Neural crest cell (in vitro differentiated cells): ENCODE measurements at places on chromosomes 1 and 21.

- DNase-seq = no peak
These were observed 4.3 kb downstream of the HSF2BP start for GRCh38 chr21:43654806-43655489.

DNA sequence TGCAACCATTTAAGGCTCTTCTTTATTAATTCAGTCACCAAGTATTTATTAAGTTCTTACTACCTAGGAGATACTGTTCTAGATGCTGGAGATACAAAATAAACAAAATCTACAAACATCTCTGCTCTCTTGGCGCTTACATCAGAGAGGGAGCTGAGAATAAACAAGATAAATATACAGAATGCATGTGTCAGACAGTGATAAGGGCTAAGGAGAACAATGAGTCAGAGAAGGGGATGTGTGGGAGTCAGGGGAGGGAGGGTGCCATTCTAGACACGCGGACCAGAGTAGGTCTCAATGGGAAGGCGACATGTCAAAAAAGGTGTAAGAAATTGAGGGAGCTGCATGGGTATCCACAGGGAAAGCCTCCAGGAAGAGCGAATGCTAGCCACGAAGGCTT, 393.2 kb downstream of the RWDD3 start:
- no peak for DNase-seq

- no peak for DNase-seq
These were observed 60.2 kb downstream of the NDUFS5 start for GRCh38 chr1:39086386-39086785.

DNA sequence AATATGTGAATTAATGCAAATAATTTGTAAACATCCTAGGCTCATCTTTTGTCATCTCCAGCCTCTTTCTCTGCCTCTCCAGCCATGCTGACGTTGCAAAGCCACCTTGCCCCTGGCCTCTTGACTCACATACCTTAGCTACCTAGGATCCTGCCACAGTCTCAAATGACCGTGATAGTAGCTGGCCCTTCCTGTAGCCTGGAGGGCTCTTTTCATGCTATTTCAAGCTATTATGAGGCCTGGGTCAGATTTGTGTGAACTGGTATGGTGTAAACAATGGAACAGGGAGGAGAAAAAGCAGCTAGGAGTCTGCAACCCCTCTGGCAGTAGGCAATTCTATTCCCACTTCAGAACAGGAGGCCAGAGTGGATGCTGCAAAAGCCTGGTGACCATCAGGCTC, 337.7 kb downstream of the DISC1 start:
- no peak for DNase-seq

GRCh38 chr1:243354511-243355153, 98.8 kb downstream of the SDCCAG8 start:
- DNase-seq = no peak

GRCh38 chr1:236455243-236455642, 61.2 kb downstream of the EDARADD start:
- DNase-seq = no peak

DNA sequence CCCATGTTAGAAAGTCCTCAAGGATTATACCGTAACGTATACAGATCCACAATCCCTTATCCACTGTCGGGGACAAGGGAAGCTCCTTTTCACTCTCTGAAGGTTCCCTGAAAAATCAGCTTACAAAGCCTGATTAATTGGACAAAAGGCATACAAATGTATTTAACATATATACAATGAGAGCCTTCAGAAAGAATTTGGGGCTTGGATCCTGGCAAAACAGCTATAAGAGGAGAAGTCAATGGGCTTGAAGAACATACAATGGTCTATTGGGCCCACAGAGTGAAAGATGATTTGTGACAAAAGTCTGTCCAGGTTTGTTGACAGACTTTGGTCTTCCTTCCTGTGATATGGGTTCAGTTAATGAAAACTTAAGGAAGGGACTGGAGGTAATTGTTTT, 10.7 kb downstream of the TACSTD2 start:
- DNase-seq = no peak

GRCh38 chr1:64187646-64188045, 15.8 kb upstream of the UBE2U start:
- no peak for DNase-seq

DNA sequence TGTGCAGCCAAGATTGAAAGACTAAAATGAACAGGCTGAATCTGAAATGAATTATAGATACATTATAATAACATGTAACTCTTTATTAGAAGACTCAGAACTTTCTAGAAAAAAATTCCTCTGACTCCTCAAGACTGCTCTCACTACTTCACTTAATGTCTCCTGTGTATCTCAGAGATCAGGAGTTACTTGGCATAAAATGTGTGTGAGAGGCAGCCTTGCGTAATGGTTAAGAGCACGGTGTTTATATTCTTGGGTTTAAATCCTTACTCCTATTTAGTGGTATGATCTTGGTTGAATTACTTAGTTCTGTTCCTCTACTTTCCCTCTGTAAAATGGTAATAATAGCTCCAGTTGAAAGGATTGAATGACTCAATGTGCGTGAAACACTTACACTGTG, 634.9 kb downstream of the LTN1 start:
- DNase-seq = no peak

GRCh38 chr1:226660410-226661182, 78.5 kb downstream of the ITPKB start:
- no peak for DNase-seq
